Amniotic epithelial cell (primary cell): ENCODE measurements at places on chromosomes 11 and 22.

DNA sequence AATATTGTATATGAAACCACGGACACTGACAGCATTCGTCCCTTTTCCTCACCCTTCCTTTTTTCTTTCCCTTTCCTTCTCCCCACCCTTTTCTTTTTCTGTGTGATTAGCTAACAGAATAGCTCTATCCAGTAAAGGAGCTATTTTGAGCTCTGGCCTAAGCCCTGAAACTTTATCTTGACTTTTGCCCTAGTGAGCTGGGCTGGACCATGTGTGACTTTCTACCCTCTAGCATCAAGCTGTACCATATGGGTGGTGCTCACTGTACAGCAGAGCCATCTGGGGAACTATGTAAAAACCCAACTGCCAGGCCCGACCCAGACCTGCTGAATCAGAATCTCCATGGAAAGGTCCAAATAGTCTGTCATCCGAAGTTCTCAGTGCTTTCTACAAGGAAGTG is 21.9 kb upstream of the PANX1 start:
- no peak for DNase-seq

GRCh38 chr11:64251016-64251752 is at the start of gene PLCB3:
PLCB3 (plus strand) TSS chr11:64251530; CDS start chr11:64251650, 120 bp downstream.
- DNase-seq: no peak

DNA sequence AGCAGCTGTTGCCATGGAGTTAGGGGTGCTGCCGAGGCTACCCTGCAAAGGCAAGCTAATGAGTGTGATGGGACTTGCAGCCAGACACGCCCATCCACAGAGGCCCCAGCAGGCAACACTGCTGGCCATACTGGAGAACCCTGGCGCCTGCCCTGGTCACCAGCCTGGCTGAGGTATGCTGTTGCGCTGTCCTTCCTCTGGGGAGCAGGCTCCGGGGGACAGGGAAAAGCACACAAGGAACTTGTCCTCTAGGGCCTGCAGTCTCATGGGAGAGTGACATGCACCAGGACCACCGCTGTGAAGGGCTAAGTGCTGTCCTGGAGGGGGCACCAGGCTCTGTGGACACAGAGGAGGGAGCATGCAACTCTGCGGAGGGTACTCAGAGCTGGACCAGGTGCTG is 35.8 kb downstream of the TOM1 start:
- DNase-seq: no peak

DNA sequence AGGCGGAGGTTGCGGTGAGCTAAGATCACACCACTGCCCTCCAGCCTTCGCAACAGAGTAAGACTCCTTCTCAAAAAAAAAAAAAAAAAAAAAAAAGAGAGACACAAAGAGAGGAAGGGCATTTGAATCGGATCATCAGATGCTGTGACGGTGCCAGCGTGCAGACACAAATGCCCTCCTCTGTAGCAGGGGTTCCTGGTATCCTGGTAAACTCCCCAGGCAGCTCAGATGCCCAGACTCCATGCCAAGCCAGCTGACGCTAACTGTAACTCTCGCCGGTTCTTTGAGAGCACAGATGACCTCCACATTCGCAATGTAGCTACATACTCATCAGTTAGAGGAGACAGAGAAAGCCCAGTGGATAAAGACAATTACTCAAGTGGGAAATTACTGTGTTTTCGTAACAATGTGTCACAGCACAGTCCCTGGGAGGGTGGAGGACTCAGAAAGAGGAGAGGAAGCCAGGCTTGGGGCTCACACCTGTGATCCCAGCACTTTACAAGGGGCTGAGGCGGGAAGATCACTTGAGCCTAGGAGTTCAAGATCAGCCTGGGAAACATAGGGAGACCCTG is 153.1 kb downstream of the BRD1 start:
- no peak for DNase-seq

- DNase-seq: no peak
Observed at GRCh38 chr11:87020336-87020735, 17.4 kb upstream of the TMEM135 start.
